ENCODE measurements at places on chromosomes 12 and 14.

GRCh38 chr12:45969084-45969483 lies 21.3 kb downstream of the SCAF11 start:
- DNase-seq = no peak

- DNase-seq = no peak
Measured at GRCh38 chr14:51419685-51420084, 179.6 kb downstream of the TMX1 start.

- no peak for DNase-seq
Measured at GRCh38 chr12:55728186-55728938, 447 bp downstream of the CD63 start.

GRCh38 chr12:95784286-95784685 lies 6.3 kb downstream of the NTN4 start:
- DNase-seq = no peak
